ENCODE measurements at places on chromosomes 7 and 10.

- DNase-seq: no peak
Observed at GRCh38 chr7:130723784-130724183, 10.2 kb downstream of the KLF14 start.

GRCh38 chr7:44378744-44379143 is 53.4 kb upstream of the CAMK2B start:
- no peak for DNase-seq

- no peak for DNase-seq
Observed at GRCh38 chr10:63197344-63198092, 64.4 kb downstream of the NRBF2 start.

- no peak for DNase-seq
Observed at GRCh38 chr7:47772492-47772891, 175.8 kb downstream of the PKD1L1 start.

DNA sequence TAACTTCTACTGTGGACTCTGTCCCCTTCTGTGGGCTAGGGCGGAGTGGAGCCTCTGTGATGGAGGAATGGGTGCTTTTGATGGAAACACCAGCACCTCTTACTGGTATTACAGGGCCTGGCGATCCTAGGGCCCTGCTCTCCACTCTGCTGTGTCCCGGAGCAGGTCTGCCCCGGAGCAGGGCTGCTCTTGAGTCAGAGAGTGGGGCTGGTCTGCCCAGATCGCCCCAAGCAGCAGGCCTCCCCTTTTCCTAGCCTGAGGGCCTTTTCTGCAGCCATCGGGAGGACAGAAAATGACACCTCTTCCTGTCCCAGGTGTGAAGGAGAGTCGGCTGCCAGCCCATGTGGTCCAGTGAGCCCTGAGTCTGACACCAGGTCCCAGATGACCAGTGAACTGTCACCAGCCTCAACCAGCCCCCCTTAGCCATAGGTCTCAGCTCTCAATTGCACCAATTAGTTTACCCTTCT is 1.4 kb downstream of the ZNF282 start:
- DNase-seq: no peak

- no peak for DNase-seq
Observed at GRCh38 chr7:53001221-53001620, 34.2 kb upstream of the POM121L12 start.

GRCh38 chr10:52568309-52568708 is 204.3 kb downstream of the MBL2 start:
- no peak for DNase-seq

DNA sequence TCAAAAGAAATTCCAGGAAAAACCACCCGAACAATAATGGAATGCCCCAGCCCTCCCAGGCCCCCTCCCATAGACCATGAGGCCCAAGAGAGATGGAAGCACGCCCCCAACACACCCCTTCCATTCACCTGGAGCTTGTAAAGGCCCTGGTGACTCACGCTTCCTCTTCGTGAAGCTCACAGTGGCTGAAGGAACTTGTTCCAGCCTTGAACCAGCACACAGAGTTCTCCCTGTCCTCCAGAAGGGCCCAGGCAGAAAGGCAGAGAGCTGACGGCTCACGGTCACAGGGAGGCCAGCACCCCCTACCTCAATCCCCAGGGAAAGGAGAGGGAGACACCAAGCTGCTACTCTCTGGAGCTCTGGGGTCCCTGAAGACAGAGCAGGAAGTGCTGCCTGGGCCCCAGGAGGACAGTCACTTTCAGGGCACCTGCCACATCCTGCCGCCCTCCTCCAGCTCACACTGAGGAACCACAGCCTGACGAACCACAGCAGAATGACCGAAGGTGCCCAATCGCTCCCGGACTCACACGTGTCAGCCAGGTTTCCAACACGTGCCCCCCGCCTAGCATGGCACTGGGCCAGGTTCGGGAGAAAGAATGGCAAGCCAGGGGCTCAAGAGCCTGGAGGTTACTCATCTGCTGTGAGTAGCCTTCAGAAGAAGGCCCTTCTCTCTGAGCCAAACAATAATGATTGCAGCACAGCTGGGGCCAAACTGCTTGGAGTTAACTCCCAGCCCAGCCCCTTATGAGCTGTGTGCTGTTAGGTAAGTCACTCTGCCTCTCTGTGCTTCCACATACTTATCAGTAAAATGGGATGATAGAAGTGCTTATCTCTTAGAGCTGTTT is 52.8 kb downstream of the DLG5 start:
- DNase-seq: no peak

DNA sequence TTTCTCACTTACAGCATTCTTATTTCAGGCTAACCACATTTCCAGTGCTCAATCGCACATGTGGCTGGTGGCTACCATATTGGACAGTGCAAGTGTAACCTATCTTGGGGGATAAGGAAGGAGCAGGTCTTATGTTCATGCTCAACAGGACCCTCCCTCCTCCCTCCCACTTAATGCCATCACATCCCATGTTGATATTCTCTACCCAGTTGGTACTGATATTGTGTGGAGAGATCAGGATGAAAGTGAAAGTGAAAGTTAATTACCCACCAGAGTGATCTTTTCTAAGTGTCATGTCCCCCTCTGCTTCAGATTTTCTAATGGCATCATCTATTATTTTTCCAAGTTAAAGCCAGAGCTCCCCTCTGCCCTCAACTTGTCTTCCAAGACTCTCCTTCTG is 91.6 kb downstream of the BMPER start:
- DNase-seq: no peak

DNA sequence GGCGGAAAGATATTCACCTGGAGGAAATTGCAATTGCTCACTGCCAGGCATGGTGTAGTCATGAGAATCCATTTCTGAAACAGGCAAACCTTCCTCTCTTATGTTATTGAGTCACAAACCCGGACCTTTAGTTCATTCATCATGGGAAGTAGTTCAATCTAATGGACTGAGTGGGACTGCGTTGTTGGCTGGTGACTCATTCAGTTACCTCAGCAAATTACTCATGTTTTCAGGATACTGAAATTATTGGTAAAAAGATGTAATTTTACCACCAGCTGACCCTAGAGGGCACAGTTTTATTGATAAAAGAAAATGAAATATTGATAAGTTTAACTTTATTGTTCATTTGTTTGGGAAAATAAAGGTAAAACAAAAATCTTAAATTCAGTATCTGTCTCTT is 1194.4 kb upstream of the SORCS1 start:
- DNase-seq: no peak

- no peak for DNase-seq
Observed at GRCh38 chr10:93568105-93568390, 1.6 kb downstream of the FFAR4 start.

- no peak for DNase-seq
Observed at GRCh38 chr10:35705671-35706070, 63.6 kb upstream of the FZD8 start.

DNA sequence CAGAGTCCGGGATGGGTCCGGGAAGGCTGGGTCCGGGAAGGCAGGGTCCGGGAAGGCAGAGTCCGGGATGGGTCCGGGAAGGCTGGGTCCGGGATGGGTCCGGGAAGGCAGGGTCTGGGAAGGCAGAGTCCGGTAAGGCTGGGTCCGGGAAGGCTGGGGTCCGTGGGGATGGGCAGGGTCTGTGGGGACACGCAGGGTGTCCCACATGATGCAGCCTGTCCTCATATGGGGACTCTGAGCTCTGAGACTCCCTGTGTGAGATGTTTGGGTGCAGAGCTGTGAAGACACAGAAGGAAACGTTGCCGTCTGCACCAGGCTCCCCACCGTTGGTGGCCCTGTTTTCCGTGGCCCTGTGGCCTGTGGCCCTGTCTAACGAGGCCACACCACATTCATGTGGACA is 45.7 kb upstream of the ADGRA1 start:
- no peak for DNase-seq

DNA sequence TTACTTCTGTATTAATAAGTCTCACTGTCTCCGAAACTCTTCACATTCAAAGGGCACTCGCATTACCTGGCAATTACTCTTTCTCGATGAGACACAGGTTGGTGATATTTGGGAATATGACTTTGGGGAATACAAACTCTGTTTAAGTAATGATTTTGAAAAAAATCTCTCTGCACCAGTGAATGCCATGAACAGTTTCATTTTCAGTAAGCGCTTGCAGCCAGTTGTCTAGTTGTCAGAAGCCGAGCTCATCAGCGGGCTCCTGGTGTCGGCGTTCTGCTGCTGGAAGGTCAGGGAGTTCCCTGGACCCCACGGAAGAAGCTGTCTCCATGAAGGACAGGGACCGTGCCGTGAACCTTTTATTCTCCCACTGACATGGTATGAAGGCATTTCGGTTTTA is 57.7 kb downstream of the PTPRE start:
- DNase-seq: no peak

DNA sequence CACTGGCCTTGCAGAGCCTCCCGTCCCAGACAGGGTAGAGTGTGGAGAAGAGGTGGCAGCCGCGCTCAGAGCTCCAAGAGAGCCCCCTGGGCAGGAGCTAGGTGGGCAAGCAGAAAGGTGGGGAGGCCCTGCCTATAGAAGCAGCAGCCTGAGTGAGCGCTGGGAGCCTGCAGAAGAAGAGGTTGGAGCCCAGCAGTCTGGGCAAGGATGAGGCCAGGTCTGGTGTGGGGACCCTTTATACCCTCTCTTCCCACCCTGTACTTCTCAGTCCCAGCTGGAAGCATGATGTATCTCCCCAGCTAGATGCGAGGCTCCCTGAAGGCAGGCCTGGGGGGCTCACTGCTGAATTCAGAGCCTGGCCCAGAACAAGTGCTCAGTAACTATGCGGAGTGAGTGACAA is 44.5 kb upstream of the ZMIZ1 start:
- peak; percentile 69 for DNase-seq

DNA sequence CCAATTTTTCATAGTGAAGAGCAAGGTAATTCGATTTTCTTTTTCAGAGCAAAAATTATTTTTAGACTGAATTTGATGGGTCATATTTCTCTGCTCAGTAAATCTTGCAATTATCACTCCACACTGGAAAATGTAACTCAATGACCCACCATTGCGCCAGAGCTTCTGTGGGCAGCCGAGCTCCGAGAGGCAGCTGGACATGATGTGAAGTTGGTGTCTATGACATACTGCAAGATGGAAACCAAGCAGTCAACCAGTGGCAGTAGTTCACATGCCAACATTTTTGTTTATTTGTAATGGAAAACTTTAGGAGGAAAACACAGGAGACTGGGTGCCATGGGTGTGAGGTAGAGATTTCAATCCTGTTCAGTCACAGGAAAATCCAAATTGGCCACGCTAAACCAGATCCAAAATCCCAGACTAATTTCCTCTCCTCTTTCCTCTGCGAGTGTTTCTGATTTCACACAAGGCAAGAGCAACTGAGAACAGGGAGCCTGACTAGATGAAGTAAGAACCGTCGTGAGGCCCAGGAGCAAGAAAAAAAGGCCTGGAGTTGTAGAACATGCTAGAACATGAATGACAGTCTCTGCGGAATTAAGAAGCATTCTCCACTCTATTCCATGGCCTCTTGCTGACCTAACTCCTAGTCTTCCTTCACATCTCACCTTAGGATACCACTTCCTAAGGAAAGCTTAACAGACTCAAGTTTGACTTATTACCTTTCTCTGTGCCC is 39.3 kb downstream of the CALD1 start:
- DNase-seq: no peak

DNA sequence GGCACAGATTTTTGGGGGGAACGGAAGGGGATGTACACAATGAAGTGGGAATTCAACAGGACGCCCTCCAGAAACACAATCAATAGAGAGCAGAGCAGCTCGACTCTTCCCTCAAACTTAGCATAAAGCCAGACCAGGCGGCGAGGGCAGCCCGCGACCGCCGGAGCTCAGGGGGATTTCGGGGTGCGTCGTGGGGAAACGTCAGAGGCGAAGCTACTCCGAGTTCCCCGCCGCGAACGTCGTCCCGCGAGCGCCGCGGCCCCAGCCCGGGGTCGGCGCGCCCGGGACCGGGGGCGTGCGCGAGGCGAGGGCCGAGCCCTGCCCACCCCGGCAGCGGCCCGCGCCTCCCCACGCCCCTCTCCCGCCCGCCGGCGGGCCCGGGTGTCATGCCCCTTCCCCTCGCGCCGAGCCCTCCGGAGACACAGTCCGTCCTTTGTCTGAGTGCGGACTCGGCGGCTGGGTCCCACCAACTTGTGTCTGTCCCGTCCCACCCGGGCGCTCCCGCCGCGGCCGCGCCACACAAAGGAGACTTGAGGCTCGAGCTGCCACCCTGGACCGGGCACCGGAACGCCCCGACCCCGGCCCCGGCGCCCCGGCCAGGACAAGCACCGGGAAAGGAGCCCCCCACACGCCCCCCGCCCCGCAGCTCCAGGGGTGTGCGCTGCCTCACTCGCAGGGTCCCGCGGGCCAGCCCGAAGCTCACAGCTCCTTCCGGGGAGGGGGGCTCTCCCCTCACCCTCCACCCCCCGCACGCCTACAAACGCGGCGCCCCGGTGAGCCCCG is 634 bp downstream of the EZH2 start:
- no peak for DNase-seq

DNA sequence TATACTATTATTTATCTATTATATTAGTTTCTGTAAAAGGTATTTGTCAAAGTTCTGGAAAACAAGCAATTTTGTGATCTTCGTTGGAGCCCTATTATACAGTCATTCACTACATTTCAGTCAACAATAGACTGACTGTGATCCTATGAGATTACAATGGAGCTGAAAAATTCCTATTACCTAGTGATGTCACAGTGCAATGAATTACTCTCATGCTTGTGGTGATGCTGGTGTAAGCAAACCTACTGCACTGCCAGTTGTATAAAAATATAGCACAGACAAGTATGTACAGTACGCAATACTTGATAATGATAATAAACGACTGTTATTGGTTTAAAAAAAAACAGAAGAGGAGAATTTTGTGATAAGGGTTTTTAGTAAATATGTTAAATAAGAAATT is 21.4 kb downstream of the OR6V1 start:
- no peak for DNase-seq

DNA sequence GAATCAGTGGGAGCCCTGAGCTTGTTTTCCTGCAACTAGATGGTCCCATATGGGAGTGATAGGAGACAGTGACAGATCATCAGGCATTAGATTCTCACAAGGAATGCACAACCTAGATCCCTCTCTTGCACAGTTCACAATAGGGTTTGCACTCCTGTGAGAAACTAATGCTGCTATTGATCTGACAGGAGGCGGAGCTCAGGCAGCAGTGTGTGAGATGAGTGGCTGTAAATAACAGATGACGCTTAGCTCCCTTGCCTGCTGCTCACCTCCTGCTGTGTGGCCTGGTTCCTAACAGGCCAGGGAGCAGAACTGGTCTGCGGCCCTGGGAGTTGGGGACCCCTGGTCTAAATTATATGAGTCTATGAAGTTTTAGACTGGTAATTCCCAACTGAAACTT is 3.9 kb downstream of the MIOS start:
- DNase-seq: no peak

GRCh38 chr10:113733635-113734034 is 17.8 kb upstream of the PLEKHS1 start:
- no peak for DNase-seq

- DNase-seq: no peak
Observed at GRCh38 chr7:51029701-51030191, 247.1 kb upstream of the GRB10 start.
